ENCODE measurements at places on chromosomes 6 and 20.

DNA sequence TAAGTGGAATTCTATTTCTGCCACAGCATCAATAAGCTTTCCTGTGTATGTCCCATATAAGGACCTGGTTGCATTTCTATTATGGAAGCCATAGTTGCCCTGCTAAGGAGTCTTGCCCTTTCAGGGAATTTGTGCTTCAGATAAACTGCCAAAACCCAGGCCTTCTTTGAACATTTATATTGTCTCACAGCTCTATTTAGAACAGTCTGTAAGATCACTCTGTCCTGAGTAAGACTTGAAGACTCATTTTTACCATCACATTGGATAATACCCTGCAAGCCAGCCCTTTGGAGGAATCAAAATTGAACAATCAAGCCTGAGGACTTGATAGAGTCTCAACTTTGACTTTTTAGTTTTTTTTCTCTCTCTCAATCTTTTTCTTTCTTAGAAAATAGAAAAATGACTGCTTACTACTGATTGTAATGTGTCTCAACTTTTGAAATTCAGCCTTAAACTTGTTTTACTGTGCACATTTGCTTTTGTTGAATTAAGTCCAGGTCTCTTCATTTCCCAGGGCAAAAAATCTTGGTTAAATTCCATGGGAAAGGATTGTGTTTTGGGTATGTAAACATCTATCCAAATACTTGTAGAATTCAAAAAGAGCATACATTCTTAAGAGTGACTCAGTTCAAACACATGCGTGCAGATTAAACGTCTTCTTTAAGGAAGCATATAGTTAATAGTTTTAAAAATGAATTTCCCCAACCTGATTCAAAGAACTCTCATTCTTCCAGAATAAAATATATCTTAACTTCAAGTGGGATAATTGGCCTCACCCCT is 91.2 kb downstream of the PLCB1 start:
- no peak for DNase-seq

GRCh38 chr20:19571996-19572395 is 186.1 kb upstream of the RIN2 start:
- DNase-seq, result no peak

DNA sequence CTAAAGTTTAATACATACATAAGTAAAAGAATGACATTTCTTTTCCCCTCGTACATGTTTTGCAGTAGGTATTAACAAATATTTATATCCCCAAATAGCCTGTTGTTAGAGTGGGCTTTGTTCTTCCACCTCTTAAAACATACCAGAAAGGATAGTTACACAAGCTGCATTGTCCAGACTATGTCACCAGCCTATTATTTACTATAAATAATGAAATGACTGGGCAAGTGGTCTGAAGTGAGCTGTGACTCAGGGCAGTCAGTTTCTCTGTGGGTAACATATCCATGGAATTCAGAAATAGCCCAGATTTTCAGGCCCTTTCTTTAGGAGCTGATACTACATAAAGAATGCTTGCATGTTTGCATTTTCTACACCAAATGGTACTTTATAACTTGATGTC is 60.1 kb downstream of the FUT9 start:
- DNase-seq, result no peak

GRCh38 chr6:167090171-167090570 is 32.7 kb upstream of the CCR6 start:
- DNase-seq, result no peak

- no peak for DNase-seq
Measured at GRCh38 chr6:122075917-122076316, 323.5 kb upstream of the HSF2 start.

DNA sequence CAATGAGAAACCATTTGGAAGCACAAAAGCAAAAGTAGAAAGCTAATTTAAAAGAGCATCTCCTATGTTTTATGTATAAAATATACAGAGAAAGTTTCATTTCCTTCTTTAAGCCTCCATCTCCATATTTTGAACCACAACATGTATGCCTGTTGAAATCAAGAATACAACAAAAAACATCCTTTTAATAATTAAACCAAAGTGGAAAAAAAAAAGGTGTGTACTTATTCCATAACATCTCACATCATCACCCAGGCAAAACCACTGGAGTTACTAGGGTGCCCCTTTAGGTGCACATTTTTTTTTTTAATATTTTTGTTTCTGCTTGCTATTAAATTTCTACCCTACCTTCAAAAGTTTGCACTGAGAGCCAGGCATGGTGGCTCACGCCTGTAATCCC is 43.0 kb downstream of the EDN1 start:
- no peak for DNase-seq

DNA sequence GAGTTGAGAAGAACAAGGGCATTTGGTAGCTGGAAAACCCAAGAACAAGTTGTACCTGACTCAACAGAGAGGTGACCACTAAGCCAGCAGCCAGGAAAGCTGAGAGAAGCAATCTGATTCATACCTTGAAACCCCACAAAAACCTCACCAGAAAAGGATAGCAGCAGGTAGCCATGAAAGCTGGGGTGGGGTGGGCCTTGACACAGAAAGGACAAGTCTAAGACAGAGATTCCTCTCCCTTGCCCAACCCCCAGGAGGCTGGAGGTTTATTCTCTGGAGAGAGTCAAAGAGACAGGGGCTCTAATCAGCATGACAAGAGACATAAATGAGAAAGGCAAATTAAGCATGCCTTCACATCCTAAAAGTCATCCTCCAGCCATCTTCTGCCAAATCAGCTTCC is 151.7 kb upstream of the DST start:
- no peak for DNase-seq

Data from CD4-positive, alpha-beta T cell treated with Interleukin-6 for 4 hours (primary cell).